ENCODE measurements at places on chromosomes 1 and 21.

- DNase-seq: no peak
Observed at GRCh38 chr1:208151728-208152598, 92.2 kb downstream of the PLXNA2 start.

GRCh38 chr21:42356650-42357049, 5.9 kb upstream of the TFF2 start:
- no peak for DNase-seq

DNA sequence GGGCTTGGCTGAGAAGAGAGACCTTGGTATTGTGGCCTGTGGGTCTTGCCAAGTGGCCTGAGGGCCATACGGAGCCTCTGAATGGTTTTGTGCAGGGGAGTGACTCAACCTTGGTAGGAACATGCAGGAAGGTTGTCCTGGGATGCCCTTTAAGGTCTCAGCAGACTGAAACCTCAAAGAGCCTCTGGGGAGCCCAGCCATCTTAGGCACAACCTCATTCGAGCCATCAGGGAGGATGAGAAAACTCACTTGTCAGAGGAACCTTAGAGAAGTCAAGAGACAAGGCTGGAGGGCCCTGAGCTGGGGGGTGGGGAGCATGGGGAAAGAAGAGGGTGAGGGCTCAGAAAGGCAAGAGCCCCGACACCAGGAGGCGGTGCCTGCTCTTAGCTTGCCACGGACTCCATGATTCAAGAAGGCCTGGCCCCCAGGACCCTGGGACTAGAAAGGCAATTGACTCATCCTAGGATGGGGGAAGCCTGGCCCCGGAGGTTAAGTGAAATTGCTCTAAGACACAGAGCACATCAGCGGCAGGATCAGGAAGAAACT, 13.0 kb downstream of the IFI6 start:
- no peak for DNase-seq

DNA sequence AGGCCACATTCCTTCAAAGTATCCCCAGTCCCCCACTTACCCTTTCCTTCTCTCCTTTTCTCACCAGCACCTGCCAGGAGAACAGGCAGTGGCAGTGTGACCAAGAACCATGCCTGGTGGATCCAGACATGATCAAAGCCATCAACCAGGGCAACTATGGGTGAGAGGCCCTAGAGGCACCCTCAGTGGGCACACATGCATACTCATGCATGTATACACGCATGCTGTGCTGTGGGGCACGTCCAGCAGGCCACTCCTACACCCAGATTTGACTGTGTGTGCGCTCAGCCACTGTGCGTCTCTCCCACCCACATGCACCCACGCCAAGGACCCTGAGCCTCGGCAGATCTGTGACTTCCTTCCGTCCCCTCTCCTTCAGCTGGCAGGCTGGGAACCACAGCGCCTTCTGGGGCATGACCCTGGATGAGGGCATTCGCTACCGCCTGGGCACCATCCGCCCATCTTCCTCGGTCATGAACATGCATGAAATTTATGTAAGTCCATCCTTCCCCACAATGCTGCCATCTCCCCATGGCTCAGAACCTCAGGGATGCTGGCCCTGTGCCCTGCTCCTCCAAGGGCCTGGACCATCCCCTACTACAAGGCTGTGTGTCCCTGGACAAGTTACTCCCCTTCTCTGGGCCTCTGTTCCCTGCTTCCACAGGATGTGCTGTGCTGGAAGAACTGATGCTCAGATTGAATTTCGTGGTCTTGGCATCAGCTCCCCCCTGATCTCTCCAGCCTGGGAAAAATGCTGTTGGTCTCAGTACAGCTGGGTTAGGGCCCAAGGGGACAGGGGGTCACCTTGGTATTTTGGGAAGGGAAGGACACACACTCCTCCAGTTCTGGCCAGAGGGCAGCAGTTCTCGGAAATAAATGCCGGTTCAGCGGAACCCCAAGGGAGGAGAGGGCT, 7.0 kb downstream of the TINAGL1 start:
- no peak for DNase-seq

DNA sequence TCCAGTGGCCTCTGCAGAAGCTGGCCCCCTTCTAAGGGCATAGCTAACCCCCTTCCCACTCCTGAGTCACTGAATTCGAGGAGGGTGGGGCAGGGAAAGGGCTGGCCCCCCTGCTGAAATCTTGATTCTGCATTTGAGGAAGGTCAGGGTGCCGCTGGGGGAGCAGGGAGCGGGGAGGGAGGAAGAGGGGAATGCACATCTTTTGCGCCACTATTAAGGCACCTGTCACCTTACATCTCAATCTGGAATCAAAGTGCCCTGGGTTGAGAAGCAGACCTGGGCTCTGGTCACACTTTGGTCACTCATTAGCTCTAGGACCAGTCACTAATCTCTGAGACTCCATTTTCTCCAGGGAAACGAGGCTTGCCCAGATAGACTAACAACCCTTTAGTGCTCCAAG, 62.0 kb downstream of the TOR1AIP2 start:
- DNase-seq: no peak

GRCh38 chr1:25067518-25068251, 137.6 kb upstream of the RUNX3 start:
- no peak for DNase-seq

GRCh38 chr1:21857840-21858670, 46.0 kb downstream of the LDLRAD2 start:
- no peak for DNase-seq

DNA sequence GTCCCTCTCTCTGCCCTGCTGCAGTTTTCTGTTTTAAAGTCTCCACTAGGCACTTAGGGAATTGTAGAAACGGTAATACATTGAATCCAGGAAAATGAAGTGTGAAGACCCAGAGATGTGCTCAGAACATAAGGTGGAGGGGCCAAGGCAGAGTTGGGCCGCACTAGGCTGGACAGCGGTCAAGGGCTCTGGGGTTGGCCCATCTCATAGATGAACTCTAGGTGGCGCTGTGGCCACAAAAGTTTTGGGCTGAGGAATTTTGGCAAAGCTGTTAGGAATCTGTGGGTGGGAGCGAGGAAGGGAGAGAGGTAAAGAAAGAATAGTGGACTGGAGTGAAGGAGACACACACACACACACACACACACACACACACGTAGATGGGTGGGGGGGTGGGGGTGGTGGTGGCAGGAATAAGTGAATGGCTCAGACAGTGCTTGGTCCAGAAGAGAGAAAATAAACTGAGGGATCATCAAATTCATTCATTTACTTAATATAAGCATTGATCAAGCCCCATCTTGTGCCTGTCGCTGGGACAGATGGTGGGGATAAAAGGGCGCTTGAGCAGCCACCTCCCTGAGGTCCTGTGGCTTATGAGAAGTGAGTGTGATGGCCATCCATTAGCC, 258.5 kb downstream of the TRABD2B start:
- no peak for DNase-seq

DNA sequence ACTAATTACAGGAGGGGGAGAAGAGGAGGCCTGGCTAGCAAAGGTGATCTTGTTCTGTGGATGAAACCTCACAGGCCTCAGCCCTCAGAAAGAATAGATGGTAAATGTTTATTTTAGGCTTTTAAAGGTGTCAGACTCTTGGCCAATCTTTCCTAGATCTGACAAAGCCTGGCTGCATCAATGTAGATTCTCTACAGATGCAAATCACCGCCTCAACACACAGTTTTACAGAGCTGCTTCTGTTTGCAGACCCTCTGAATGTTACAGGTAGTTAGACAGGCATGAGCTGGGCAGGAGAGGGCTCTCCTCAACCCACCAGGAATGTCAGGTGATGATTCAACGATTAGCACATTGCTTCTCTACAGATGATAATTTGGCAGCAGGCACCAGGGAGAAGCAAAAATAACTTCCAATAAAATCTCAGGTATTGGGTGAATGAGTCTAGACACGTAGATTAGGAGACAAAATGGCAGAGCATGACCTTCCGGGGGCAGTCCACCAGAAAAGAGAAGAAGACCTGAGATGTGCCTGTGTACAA, 105.4 kb upstream of the VANGL1 start:
- no peak for DNase-seq

GRCh38 chr1:19101244-19101643, 108.8 kb downstream of the UBR4 start:
- DNase-seq: no peak

DNA sequence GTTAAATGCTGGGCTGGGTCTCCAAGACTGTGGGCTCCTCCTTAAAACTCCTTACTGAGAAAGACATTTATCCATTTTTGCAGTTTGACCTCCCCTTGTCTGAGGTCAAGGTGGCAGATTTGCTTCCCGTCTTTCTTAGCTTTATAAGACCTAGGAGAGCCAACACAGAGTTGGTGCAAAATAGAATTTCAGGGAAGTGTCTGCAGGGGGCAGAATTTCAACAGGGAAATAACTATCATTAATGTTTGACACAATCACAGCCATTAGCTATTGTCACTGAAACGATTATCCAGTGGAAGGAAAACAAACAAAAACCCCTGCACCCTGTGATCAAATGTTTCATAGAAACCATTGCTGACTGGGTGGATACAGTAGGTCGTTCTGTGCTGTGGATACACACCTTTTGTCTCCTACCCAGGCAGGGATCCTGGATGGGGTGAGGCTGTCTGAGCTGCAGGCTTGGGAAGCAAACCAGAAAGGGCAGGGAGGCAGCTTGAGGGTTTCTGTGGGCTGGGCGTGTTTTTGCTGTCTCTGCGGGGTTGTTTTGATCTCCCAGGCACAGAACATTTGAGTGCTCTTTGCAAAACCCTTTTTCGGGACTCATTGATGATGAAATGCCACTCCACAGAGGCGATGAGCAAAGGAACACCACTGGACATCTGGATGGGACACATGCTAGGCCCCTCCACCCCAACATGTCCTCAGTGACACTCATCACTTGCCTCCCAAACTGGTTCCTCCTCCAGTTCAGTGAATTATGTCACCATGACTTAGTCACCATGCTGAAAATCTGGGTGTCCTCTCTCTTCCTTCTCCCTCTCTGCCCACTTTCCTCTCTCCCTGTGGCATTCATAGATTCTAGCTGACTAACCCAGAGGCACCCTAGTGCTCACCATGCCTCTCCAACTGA, 94.2 kb upstream of the SERBP1 start:
- DNase-seq: peak; percentile 85

- no peak for DNase-seq
Observed at GRCh38 chr1:22221233-22221780, 78.4 kb upstream of the WNT4 start.

GRCh38 chr1:228445843-228446650, 29.4 kb upstream of the TRIM17 start:
- no peak for DNase-seq

DNA sequence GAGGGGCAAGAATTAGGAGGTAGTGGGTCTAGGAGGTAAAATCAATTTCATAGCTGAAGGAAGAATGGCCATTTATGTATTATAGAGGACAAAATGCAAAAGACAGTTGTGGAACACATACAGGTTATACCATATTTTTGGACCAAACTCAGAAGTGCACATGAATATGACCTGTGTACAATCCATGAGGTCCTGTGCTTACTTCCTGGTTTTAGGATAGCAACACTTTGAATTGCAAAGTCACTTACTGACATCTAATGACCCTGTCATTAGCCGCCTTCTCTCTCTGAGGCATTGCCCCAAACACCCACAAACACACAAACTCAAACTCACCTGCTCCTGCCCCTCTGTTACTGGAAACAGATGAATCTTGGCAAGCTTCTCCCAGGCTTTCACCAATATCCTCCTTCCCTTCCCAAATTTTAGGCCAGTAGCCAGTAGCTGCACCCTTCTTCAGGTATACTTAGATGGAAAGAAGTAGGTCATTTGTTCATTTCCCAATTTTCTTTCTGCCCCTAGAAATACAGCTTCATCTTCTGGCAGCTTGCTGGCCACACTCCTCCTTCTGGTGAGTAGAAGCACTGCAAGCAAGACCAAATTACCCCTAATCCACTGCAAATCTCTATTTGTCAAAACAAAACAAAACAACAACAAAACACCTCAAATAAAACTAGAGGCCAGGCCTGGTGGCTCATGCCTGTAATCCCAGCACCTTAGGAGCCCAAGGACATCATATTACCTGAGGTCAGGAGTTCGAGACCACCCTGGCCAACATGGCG, 13.7 kb upstream of the RPL5 start:
- DNase-seq: no peak

DNA sequence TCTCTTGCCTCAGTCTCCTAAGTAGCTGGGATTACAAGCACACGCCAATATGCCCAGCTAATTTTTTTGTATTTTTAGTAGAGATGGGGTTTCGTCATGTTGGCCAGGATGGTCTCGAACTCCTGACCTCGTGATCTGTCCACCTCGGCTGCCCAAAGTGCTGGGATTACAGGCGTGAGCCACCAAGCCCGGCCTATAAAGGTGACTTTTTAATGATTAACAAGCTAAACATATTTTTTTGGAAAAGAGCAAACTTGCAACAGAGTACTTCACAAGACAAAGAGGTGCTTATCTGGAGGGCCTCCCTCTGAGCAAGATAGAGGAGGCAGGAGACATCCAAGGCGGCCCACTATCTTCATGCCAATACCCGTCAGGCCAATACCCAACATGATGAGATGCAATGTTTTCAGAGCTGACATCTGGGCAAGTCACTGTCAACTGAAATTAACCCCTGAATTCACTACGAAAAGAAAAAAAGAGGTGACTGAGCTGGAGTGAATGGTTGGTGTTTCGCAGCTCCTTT, 10.5 kb downstream of the BCAR3 start:
- DNase-seq: no peak

DNA sequence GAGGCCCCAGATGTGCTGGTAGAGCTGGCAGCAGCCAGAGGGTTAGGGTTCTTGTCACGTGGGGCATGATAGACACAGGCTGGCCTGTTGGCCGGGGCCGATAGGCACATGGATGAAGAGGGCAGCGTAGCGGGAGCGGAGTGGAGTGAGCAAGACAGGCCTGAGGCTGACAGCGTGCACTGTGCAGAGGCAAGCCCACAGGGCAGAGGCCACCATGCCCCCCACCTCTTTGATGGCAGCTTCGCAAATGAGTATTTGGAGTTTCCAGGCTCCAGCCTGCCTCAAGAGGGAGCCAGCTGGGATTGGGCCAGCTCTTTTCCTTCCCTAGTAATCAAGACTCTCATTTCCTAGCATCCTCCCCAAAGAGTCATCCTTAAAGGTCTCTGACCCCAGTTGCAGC, 43.5 kb downstream of the TMCC2 start:
- no peak for DNase-seq

DNA sequence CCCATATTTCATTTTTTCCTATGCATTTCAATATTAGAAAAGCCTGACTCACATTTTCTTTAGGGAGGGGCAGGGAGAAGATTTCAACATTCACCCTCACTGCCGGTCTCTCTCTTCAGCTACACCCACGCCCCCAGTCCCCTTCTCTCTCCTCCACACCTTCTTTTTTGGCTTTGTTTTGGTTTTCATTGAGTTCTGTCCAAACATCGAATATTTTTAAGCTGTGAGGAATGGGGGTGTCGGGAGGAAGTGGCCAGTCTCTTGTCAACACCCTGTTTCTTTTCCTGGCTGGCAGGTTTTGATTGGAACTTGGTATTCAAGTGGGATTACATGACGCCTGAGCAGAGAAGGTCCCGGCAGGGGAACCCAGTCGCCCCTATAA, 177.3 kb downstream of the PGBD5 start:
- no peak for DNase-seq
